ENCODE measurements at places on chromosomes 4 and X.
A peak's percentile ranks its signal among the peaks of the same experiment; 100 is the strongest.

DNA sequence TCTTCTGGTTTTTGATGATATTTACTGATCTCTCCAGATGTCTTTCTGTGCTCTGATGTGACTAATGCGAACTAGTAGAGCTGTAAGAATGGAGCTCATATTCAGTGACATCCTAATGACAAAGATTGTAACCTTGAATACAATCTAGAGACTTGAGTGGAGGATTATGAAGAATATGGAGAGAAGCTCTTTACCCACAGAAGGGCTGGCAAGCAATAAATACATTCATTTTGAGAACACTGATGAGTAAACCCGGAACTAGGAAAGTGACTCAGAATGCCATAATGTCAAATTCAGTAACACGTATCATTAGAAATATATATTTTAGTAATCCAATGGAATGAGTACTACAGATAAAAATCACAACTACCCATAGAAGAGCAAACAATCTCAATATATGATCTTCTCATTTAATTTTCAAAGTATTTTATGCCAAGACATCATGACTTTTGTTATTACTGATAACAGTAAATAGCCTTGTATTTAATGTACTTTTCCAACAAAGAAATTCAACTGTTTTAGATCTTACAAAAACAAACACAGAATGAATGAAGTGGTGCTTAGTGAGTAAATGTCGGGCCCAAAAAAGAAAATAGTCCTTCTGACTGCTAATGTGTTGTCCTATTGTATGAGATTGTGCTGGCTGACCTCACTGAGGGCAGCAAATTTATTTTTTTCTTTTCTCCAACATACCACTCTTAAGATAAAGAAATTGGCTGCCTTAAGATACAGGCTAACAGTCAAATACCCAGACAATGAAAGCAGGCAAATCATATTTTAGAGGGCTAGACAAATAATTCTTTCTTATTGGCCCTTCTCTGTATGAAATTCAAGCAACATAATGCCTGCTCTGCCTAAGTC is 49.2 kb upstream of the HDAC8 start:
- DNase-seq: no peak

GRCh38 chrX:126770179-126770578 is 49.4 kb upstream of the PRR32 start:
- DNase-seq: no peak

- peak; percentile 21 for DNase-seq
These were observed 80.7 kb upstream of the IGFBP7 start for GRCh38 chr4:57190601-57191481.

- DNase-seq: no peak
These were observed 72.8 kb downstream of the GRXCR1 start for GRCh38 chr4:42965326-42965725.

DNA sequence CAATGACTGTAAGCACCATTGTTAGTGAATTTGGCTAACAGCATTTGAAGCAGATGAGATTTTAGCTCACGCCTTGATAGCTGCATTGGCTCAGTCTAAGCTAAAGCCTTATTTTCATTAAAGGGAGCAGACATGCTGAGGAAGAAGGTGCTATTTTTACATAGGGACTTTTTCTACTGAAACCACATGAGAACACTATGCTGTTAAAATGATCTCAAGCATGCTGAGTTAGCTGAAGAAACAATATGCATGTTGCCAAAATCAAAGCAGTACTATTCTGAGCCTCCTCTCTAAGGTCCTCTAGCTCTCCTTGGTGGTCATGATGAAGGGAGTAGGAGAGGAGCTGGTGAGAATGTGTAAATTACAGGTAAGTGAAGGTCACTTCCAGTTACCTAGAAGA is 134.4 kb upstream of the JADE1 start:
- DNase-seq: no peak

- DNase-seq: no peak
These were observed 1.9 kb downstream of the GPC4 start for GRCh38 chrX:133413218-133413925.

GRCh38 chr4:151195801-151196200 is 81.2 kb upstream of the PRSS48 start:
- no peak for DNase-seq

- no peak for DNase-seq
These were observed 78.7 kb upstream of the MSX1 start for GRCh38 chr4:4780729-4781244.

DNA sequence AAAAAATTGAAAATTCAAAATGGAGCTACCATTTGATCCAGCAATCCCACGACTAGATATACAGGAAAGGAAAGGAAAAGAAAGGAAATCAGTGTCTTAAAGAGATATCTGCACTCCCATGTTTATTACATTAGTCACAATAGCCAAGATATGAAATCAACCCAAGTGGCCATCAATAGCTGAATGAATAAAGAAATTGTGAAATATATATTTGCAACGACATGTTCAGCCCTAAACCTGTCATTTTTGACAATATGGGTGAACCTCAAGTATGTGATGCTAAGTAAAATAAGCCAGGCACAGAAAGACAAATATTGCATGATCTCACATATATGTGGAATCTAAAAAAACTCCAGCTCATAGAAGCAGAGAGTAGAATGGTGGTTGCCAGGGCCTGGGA is 155.1 kb downstream of the ANXA5 start:
- DNase-seq: no peak

DNA sequence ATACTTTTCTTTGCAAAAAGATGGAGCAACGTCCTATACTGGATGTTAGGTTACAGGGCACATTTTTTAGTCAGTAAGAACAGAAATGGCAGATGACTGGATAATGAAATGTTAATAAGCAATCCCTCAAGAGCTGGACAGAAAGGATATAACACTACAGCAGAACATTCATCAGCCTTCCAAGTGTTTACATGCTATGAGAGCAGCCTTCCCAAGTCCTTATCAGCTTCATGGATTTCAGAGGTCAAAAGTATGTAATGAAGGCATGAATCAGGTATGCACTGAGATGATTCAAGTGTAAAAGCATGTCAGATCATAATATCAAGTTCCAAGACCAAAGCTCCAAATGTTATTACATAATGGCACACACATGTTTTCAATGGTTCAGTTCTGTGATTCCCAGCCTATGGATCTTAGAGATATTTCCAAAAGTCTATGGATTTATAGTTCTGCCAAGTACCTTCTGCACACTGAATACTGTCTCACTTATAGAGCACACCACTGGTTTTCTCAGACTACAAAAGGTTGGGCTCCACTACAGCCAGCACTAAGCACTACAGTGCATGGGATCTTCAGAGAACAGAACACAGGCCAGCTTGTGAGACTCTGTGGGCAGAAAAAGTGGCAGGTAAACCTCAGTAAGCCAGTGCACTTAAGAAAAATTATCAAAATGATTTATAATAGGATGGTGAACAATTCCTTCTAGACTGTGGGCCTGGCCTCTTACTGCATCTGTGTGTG is 49.2 kb downstream of the GPC4 start:
- no peak for DNase-seq

DNA sequence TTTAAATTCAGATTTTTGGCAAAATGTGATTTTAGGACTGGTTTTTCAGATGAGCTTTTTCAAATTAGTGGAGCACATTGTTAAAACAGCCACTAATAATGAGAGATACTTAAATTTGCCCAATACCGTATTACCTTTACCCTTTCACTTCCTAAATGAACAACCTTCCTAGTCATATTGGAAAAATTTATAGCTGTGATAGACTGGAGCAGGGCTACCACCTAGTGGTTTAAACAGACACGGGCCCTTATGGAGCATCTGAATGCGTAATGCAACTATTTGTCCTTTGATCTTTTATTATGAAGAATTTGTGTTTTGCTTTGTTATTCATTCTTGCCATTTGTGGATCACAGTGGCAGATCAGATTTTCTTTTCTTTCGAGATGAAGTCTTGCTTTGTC is 72.7 kb downstream of the KDM6A start:
- no peak for DNase-seq

GRCh38 chr4:74444891-74445642 is at the start of gene AREG:
AREG (plus strand) TSS chr4:74445136; CDS start chr4:74445346, 210 bp downstream.
- peak; percentile 69 for DNase-seq

GRCh38 chrX:39848900-39849299 is 248.9 kb downstream of the BCOR start:
- no peak for DNase-seq

DNA sequence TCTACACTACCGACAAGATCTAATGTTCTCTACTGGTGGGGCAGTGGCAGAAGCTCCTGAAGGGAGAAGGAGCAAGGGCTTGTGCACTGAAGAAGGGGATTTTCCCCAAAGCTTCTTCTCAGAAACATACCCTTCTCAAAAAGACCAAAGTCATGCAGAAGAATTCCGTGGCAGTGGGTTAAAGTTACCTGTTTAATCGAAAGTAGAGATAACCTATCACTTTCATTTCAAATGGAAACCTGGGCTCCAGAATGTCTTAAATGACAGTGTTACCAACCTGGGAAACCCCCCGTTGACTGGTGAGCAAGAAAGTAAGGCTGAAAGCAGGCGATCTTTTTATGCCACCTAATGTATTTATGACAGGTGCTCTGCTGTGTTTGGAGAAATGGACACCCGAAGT is 92.5 kb upstream of the TEX13D start:
- peak; percentile 26 for DNase-seq

DNA sequence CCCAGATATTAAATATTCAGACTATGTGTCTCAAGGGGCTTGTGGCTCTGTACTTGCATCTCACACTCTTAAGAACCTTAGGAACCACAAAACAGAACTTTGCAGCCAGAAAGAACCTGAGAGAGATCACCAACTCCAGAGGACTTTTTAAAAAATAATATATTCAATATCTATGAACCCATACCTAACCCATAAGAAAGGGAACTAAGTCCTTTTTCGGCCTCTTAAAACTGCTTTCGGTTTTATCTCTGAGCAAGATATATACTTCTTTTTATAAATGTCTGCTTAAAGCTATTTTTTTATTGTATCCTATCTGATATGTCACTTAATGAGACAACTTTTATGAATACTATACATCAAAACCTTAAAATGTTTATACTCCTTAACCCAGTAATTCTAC is 10.9 kb downstream of the SMARCA1 start:
- DNase-seq: no peak

DNA sequence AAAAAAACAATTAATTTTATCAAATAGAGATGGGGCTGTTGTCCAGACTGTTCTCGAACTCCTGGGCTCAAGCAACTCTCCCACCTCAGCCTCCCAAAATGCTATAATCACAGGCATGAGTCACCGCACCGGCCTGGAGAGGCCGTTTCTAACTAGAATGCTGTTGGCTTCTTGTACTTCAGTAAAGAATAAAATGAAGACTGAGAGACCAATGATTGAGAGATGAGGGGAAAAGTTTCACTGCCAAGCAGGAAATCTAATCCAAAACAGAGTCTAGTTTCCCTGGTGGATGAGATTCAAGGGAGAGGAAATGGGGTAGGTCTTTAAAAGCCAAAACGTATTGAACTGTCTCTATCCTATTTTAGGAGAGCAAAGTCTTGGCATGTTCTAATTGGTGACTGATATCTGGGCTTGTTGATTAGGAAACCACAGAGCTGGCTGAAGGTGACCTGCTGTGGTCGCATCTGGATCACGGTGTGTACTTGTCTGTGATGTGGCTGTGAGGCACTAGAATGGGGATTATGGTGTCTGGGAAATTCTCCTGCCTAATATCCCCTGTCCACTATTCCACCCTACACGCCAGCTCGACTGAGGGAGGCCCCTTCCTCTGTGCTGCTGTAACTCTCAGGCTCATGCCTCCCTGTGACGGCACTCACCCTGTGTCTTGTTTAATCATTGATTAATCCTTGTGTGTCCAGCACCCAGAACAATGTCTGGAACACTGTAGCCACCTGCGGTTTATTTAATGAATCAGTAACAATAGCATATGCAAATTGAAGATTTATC is 15.0 kb upstream of the TRIM2 start:
- no peak for DNase-seq

- no peak for DNase-seq
These were observed 168.1 kb downstream of the VSIG4 start for GRCh38 chrX:65871671-65872311.

- DNase-seq: no peak
These were observed 61.2 kb downstream of the SLC9A6 start for GRCh38 chrX:136046295-136047015.

DNA sequence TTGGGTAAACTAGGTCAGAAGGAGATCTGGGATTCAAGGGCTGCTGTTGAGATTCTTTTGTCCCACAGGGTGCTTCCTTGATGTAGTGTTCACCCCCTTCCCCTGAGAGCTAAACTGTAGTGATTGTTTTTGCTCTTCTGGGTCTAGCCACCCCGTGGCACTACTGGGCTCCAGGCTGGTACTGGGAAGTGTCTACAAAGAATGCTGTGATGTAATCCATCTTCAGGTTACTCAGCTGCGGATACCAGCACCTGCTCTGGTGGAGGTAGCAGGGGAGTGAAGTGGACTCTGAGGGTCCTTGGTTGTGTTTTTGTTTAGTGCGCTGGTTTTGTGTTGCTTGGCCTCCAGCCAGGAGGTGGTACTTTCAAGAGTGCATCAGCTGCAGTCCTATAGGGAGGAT is 365.5 kb downstream of the ZNF674 start:
- no peak for DNase-seq

- DNase-seq: no peak
These were observed 241.2 kb downstream of the EVC2 start for GRCh38 chr4:5467111-5467510.

DNA sequence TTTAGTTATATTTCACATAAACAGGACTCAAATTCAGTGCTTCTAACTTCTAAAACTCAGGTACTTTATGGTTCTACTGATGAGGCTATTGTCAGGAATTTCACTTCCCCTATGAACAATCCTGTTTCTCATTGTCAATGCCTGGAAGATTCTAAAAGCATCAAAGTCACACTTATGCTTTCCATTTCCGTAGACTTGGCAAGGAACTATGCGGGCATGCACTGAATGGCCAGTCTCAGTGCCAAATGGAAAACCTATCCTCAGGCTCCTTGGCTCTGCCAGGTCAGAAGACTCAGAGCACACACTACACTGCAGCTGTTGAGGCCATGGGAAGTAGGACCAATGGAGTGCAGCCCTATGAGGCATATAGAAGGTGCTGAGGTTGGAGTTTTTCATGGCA is 97.0 kb upstream of the PTPN13 start:
- DNase-seq: no peak

Data from stimulated activated CD4-positive, alpha-beta T cell treated with anti-CD3 and anti-CD28 coated beads, Interleukin-2, amount 100 ng/mL, for 48 hours (primary cell).